Pulmonary artery endothelial cell (primary cell): ENCODE measurements at places on chromosomes 7 and 10.

DNA sequence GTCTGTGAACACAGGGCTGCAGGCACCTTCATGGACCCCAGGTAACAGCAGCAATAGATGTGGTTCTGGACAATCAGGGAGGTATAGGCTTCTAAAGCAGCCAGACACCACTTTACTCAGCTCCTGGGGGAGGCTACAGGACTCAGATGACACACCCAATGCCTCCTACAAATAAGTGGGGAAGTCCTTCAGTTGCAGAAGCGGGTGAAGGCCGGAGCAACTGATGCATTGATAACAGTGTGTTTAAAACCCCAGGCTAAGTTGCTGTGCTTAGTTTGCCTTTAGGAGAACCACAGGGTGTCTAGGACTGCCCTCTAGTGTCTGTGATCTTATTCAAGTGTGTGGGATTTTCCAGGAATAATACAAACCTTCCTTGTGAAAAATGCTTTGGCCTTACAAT lies 5.9 kb upstream of the ITGA8 start:
- peak; percentile 7 for DNase-seq

GRCh38 chr7:94303695-94304094 lies 91.0 kb upstream of the COL1A2 start:
- DNase-seq, result no peak

DNA sequence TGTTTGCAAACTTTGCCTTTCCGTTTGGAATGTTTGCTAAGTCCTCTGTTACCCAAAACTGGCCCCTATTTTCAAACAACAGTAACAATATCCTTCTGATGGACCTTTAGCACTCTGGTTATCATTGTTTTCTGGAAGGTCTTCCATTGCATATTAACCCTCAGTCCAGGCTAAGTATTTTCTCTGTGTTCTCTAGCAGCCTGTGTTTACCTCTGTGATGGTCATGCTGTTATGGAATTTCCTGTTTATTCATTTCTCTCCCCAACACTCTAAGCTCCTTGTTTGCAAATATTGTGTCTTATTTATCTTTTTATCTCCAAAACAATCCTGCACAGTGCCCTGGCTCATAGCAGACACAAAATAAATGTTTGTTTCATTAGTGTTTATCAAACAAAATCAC lies 560.3 kb downstream of the ATRNL1 start:
- no peak for DNase-seq

GRCh38 chr7:136058546-136058945 lies 81.4 kb upstream of the MTPN start:
- no peak for DNase-seq

DNA sequence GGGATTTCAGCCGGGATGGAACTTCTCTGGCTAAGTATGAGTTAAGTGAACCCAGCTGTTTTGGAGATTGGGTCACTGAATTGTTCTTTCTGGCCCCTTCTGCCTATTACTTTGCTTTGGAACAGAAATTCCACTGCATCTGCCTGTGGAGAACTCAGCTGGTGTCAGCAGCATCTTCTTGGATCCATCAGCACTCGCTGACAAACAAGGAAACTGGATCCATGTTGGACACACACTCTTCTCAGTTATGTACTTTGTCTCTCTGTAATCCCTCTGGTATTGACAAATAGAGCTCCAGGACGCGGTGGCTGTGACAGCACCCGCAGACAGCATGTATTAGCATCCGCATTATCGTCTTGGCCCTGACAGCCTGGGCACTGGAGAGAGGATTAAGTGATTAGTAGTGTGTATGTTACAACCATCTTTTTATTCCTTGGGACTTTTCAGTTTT lies 73.0 kb upstream of the BMPER start:
- DNase-seq, result no peak

GRCh38 chr10:104072786-104073185 lies 12.9 kb downstream of the COL17A1 start:
- no peak for DNase-seq

DNA sequence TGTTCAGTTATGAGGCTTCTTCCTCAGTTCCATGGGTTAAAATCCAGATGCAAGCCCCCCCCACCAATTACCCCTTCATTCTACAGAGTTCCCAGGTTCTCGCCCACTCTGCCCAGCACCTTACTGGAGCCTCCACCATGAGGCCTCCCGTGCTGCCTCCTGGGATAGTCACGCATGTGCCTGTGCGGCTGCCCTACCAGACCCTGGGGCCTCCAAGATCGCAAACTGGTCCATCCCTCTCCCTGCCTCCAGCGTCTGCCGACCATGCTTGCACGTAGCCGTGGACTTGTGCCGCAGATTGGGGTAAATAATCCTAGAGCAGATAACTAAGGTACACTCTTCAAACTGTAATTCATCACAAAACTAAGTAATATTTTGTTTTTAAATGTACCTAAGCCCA lies 611.2 kb downstream of the PTPRN2 start:
- DNase-seq, result no peak

DNA sequence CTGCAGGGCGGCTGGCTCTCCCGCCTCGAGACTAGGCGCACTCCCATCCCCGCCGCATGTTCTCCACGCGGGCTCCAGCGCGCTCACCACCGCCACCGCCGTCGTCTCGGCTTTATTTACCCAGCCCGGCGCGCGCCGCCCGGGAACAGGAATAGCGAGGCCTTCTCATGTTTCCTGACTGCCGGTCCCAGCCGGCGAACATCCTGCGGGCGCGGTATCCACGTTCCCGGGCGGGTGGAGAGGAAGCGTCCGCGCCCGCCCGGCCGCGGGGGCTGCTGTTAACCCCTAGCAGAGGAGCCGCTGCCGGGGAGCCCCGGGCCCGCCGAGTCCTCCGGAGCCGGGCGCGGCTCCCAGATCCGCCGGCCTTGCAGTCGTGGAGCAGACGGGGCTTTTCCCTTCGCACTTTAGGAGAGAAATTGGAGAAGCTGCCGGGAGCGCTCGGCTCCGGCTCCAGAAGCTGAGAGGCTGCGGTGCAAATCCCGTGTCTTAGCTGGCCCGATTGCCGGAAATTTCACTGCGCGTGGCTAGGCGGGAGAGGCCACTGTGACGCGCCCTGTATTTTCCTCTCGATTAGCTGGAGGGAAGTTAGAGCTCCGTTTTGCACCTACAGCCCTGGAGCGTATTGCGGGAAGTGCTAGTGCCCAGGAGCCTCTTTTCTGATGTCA lies at the start of gene MKX:
TSS of gene MKX (minus strand) at position 88 of the 665 bp plus-strand sequence. CDS start 2,404 bp downstream, outside the sequence.
- DNase-seq, result no peak

DNA sequence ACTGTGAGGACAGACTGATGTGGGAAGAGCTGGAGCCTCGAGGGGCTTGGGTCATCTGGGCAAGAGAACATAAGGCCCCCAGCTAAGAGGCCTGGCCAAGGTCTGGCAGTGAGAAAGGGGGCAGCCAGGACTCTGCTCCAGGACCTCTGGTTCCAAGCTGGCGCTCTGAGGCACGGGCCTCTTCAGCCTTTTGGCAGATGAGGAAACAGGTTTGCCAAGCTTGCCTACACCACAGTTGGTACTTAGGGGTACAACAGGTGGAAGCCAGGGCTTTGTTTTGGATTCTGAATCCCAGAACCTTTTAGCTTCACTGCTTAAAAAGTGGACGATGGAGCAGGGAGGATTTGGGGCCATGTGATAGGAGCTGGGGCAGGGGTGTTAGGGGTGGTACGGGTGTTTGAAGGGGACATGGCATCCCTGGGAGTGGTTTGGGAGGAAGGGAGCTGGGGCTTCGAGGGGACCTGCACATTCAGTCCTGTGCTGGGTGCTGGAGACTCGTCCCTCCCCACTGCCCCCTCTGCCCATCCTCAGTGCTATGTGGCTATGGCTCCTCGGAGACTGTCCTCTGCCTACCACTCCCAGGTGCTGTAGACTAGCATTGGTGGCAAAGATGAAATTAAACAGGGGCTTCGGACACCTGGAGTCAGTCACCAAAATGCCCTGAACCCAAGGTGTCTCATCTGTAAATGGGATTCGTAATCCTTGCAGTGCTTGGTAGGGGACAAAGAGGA lies 30.3 kb downstream of the ZNF775 start:
- no peak for DNase-seq

GRCh38 chr10:75852851-75853484 lies 421.5 kb downstream of the LRMDA start:
- no peak for DNase-seq

DNA sequence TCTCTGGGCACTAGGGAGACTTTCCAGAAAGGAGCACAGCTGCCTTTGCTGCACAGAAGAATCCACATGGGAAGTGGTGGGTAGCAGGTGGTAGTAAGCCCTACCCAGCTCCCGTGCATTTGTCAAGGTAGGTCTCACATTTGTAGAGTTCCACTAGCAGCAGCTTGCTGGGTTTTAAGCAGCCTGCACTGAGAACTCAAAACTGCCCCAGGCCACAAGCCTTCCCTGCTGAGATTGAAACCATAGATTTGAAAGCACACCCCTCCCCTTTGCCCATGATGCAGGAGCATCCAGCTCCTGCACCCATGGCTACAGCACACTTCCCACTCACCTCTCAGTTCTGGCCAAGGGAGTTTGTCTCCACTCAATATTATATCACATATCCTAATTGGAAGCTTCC lies 604.5 kb upstream of the STEAP1 start:
- DNase-seq, result no peak

GRCh38 chr7:44323381-44324203 lies 1.8 kb downstream of the CAMK2B start:
- no peak for DNase-seq

- DNase-seq, result no peak
Measured at GRCh38 chr10:34003561-34003960, 669.1 kb upstream of the NRP1 start.

- DNase-seq, result no peak
Measured at GRCh38 chr10:71465551-71466252, 69.0 kb downstream of the CDH23 start.

- no peak for DNase-seq
Measured at GRCh38 chr7:21542891-21543527, at the start of gene DNAH11. Gene DNAH11, plus strand, starts transcription at chr7:21543039. Its CDS starts 207 bp downstream, at chr7:21543246.

GRCh38 chr7:27329909-27330308 lies 87.3 kb downstream of the EVX1 start:
- no peak for DNase-seq

DNA sequence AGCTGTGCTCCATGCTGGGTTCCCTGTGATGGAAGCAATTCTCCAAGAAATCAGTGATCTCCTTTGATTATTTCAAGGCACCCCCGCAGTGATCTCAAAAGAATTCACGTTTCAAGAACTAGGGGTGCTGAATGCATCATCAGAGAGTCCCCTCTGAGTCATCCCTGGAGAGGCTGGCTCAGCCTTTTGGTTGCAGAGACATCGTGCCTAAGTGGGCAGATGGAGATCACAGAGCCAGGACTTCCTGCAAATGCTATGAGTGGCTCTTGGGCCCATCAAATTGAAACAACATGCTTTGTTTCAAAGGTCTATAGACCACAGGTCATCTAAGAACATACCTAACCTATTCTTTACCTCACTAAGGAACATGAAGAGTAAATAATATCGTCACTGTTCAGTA lies 41.5 kb upstream of the PLEKHA1 start:
- no peak for DNase-seq

GRCh38 chr10:72089618-72090017 lies 1.3 kb upstream of the SPOCK2 start:
- DNase-seq, result no peak

DNA sequence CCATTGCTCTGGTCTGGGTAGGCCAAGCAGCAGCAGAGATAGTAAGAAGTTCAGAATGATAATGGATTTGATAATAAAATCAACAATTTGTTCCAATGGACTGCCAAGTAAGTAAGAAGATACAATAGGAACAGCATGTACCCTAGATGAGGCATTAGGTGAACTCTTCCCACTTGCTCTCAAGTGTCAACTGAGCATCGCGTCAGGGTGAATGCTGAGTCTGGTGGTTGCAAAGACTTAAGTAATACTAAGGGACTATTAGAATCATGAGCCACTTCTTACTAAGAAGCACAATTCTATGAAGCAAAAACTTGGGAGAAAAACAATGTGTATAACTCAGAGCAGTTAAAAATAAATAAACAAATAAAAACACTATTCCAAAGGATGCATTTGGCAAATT lies 54.5 kb downstream of the LRRN3 start:
- DNase-seq, result no peak

DNA sequence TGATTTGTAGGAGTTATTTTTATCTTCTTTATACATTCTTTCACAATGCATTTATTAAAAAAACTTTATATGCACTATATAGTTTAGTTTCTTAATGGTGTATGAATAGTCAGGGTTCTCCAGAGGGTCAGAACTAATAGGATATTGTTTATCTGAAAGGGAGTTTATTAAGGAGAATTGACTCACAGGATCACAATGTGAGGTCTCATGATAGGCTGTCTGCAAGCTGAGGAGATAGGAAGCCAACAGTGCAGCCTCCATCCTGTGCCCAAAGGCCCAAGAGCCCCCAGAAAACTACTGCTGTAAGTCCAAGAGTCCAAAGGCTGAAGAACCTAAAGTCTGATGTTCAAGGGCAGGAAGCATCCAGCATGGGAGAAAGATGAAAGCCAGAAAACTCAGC lies 192.8 kb upstream of the AHR start:
- no peak for DNase-seq

DNA sequence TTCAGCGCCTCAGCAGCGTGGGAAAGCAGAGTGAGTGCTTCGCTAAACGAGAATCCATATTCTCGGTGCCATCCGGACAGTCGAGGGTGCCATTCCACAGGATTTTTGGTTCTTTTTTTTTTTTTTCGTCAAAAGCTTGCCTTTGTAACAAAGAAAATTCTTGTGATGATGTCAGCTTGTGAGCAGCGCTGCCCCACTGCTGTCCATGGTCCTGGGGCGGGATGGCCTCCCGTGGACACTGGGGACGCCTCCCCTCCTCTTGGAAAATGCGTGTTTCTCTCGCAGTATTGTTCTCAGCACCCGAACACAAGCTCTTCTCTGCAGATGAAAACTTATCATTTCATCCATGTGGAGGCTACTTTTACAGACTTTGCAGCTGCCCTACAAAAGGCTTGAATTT lies 477.4 kb downstream of the TCERG1L start:
- DNase-seq, result no peak

DNA sequence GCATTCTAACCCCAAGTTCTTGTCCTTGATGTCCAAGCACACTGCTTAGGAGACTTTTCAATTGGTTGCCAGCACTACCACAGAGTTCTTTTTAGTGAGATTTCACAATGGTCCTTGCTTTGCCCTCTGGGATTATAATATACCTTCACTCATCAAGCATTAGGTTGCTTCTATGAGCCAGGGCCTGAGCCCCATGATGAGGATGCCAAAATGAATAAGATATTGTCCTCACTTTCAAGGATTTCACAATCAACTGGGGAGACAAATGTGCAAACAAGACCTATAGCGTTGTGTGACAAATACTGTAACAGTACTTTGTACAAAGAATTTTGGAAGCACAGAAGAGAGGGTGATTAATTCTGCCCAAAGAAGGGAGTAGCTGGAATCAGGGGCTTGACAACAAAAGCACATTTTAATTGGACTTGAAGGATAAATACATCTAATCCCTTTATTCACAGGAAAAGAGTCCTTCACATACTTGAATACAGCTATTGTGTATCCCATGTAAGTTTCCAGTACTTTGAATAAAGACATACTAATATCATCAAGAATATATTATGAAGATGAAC lies 263.6 kb upstream of the LRRN3 start:
- DNase-seq, result no peak
